8988T (cell line): ENCODE measurements at places on chromosomes 7 and 10.

GRCh38 chr10:30834153-30834552 lies 197.5 kb downstream of the ZNF438 start:
- no peak for DNase-seq

GRCh38 chr7:71637578-71637977 lies 505.6 kb downstream of the GALNT17 start:
- no peak for DNase-seq

DNA sequence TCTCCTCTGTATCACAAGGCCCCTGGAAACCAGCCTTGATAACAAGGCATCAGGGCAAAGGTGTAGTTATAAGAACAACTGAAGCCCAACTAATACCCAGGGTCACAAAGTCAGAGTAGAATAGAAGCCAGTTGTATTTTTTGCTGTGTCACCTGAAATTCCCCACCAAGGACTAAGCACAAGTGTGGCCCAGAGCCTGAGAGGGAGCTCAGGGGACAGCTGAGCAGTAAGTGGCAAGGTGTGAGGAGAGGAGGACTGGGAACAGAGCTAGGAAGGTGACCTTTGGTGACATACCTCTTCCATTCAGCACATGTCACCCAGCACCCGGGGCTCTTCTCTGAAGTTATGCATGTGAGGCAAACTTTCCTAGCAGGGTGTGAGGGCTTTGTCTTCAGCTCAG lies 179.9 kb downstream of the HECW1 start:
- DNase-seq, result no peak

DNA sequence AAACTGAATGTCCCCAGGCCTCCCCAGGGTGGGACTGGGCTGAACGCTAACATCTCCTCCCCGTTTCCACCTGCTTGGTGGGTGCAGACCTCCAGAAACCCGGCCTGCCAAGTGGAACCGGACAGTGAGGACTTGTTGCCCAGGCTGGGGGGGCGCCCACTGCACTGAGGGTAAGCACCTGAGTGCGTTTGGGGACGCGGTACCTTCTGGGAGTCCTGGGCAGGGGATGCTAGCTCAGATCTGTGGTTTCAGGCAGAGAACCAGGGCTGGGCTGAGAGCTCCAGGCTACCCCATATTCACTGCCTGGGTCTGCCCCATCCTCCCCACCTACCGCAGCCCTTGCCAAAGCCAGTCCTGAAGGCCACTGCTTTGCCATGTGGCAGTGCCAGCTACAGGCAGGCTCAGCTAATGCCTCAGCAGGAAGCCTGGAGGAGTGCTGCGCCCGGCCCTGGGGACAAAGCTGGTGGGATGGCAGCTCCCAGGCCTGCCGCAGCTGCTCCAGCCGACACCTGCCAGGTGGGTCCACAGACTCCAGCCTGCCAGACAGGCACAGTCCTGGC lies 3.5 kb upstream of the ZNF467 start:
- no peak for DNase-seq

DNA sequence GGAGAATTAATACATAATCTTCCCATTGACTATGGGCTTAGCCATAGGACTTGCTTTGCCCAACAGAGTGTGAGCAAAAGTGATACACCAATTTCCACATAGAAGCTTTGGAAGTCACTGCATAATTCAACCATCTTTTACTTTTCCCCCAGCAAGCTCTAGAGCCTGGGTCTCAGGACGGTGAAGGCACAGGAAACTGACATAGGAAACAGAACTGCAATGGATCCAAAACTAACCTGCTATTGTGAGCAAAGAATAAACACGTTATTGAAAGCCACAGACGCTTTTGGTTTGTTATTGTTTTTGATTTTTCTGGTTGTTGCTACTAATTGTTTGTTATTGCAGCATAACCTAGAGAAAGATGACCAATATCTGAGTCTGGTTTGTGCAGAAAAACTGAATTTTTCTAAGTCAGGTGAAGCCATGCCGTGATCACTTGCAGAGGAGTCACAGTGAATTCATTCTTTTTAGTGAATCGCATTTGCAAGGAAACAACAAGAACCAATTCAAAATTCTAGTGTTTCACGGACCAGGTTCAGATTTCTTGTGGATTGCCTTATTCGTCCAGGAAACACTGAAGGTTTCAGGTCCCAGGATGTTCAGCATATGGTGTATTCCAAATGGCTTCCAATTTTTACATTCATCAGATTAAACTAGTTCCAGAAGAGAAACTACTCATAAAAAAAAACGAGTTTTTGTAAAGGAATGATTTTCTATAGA lies 52.8 kb downstream of the CUBN start:
- no peak for DNase-seq

DNA sequence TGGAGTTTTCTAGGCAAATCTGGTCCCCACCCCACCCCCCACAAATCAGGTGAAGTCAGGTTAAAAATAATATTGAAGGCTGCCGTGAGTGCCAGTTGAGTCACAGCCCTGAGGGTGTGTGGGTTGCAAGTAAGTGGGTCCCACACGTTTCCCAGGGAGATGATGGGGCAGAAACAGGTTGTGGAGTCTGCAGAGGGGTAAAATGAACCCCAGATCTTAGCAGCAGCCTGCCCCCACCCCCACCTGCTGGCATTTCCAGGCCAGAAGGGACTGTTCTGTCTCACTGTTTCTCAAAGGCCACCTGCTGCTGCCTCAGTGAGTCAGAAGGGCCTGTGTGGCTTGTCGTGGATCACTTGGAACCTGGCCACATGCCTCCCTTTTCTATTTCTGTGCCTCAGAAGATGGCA lies 59.8 kb upstream of the SMNDC1 start:
- no peak for DNase-seq

DNA sequence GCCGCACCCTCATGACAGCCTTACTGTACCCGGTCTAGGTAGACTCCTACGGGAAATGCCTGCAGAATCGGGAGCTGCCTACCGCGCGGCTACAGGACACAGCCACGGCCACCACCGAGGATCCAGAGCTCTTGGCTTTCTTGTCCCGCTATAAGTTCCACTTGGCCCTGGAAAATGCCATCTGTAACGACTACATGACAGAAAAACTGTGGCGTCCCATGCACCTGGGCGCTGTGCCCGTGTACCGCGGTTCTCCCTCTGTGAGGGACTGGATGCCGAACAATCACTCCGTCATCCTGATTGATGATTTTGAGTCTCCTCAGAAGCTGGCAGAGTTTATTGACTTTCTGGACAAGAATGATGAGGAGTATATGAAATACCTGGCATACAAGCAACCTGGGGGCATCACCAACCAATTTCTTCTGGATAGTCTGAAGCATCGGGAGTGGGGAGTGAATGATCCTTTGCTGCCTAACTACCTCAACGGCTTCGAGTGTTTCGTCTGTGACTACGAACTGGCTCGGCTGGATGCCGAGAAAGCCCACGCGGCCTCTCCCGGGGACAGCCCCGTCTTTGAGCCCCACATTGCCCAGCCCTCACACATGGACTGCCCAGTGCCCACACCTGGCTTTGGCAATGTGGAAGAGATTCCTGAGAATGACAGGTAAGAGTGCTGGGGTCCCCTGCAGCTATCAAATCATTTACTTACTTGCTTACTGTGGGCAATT lies 8.5 kb upstream of the CHCHD1 start:
- no peak for DNase-seq

DNA sequence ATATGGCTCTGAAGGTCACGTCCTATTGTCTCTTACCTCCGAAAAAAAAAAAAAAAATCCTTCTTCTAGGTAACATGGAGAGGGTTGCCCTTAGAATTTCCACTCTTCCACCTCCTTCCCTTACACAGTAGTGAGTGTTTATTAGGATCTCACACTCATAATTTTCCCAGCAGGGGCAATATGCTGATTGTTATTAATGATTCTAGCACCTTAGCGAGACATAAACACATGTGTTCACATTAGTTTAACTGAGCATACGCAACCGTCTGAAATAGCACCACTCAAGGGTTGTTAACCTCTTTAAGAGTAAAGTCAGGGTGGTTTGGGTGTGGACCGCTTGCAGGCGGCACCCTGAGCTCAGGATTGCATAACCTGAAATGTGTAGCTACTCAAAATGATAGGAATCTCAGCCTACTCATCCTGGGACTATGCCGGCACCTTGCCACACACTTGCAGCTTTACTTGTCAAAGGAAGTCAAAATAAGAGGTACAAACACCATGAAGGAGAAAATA lies 52.2 kb downstream of the CPEB3 start:
- peak; percentile 88 for DNase-seq

GRCh38 chr7:135831455-135832195 lies 83.0 kb upstream of the FAM180A start:
- no peak for DNase-seq

GRCh38 chr7:97298561-97298960 lies 181.1 kb downstream of the SDHAF3 start:
- no peak for DNase-seq

DNA sequence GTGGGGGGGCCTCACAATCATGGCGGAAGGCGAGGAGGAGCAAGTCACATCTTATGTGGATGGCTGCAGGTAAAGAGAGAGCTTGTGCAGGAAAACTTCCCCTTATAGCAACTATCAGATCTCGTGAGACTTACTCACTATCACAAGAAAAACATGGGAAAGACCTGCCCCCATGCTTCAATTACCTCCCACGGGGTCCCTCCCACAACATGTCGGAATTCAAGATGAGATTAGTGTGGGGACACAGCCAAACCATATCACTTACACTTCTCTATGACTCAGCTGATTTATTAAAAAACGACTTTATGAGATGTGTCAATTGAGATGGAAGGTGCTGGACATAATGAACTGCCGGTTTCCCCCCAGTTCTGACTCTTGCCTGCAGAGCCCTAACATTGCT lies 23.8 kb upstream of the CHN2 start:
- no peak for DNase-seq

- no peak for DNase-seq
Measured at GRCh38 chr7:77697535-77697831, 1.2 kb downstream of the RSBN1L start.

DNA sequence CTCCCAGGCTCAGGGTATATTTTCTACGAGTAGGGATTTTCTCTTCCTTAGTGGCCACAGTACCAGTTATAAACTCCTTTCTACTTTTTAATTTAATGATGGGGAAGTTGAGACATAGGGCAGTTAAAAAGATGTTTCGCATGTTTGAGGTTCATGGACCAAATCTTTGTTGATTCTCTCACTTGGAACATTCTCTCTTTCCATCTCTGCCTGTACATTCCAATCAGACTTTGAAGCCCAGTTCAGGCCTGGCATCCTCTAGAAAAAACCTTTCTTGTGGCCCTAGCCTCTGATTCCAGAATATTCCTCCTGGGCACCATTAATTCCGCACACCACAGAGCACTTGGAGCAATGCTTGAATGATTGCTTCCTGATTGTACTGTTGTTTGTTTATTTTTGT lies 18.5 kb downstream of the SLC13A4 start:
- DNase-seq, result no peak

- DNase-seq, result peak; percentile 88
Measured at GRCh38 chr10:103966671-103967447, at the start of gene SLK. TSS of gene SLK (plus strand) at chr10:103967140. CDS start at chr10:103967746, 606 bp downstream.

DNA sequence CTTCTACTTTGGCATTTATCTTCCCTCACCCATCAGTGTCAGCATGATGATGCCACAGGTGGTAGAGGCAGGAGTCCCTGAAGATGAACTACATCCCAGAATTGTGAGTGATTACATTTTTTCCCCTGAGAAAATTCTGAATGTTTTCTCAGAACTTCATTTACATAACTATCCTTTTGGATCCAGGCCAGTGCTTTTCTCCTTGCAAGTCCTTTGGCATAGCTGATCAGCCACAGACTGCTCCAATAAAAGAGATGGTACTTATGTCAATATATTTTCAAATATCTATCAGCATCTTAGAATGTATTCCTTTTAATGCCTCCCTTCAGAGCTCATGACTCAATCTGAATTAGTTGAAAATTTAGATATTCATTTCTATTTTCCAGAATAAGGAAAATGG lies 135.5 kb downstream of the IQUB start:
- no peak for DNase-seq

DNA sequence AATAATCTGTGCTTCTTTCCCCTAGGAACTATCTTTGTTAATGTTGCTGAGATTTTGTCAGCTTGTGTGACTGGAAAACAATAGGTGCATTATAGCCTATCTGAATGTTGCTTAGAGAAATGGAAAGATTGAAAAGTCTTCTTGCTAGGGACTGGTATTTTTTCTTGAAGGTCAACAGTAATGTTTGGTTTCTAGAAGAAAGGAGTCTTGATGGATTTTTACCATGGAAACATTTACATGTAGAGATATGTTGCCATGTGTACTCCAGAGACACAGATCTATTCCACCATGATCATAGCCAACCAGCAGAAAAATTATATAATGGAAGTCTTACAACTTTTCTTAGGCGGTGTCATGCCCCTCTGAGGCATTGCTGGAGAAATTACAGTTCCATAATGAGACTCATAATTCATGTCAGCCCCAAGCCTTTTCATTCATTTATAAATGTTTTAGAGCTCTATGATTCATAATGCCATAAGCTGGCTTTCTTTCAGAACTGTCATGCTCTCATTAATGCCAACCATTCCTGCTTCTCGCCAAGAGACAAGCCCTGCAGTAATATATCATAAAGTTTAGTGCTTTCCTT lies 175.1 kb upstream of the PTPRZ1 start:
- DNase-seq, result no peak

- no peak for DNase-seq
Measured at GRCh38 chr7:56019501-56019900, 31.7 kb downstream of the PSPH start.

- DNase-seq, result no peak
Measured at GRCh38 chr10:129960481-129961156, 3.5 kb downstream of the EBF3 start.

DNA sequence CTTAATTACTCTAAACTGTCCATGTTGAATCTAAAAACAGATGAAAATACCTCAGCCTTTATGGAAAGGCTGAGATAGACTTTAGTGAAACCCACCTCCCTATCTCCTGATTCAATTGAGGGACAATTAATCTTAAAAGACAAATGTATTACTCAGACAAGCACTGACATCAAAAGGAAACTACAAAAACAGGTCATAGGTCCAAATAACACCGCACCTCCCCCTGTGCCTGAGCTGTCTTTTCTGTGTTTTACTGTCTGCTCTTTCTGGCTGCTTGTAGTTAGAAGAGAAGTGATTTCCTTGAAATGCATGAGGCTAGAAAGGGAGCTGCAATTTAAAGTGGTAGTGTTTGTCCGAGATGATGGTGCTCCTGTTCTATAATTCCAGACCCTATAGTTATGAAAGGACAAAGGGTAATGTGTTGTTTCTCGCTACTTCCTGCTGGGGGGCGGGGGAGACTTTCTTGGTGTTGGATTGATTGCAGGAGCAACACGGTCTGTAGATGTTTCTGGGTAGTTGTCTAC lies 16.0 kb downstream of the AKR1C8 start:
- no peak for DNase-seq

- no peak for DNase-seq
Measured at GRCh38 chr7:39880556-39880955, 69.5 kb upstream of the CDK13 start.

GRCh38 chr10:24518411-24518810 lies 205.3 kb downstream of the ARHGAP21 start:
- DNase-seq, result no peak
